HFFc6 (cell line): ENCODE measurements at places on chromosomes 13 and 19.

- DNase-seq, result no peak
- H3K4me1 ChIP-seq, result no peaks in the 10 kb centered on the region
- H3K4me3 ChIP-seq, result no peak overlapping the region
- peaks cover 8% of the 10 kb centered on the region; the same call in 1 of the 2 replicates for H3K36me3 ChIP-seq
Measured at GRCh38 chr19:33895366-33895765, 98.7 kb downstream of the KCTD15 start.

- no peak overlapping the region for H3K27ac ChIP-seq
- DNase-seq, result no peak
- H3K36me3 ChIP-seq, result peaks cover 8% of the 10 kb centered on the region
- peaks cover 38% of the 10 kb centered on the region for H3K27me3 ChIP-seq
- peaks cover 11% of the 10 kb centered on the region; the same call in 1 of the 2 replicates for H3K4me1 ChIP-seq
- no peak overlapping the region for H3K4me3 ChIP-seq
Measured at GRCh38 chr19:50325310-50326100, 3.7 kb downstream of the KCNC3 start.

DNA sequence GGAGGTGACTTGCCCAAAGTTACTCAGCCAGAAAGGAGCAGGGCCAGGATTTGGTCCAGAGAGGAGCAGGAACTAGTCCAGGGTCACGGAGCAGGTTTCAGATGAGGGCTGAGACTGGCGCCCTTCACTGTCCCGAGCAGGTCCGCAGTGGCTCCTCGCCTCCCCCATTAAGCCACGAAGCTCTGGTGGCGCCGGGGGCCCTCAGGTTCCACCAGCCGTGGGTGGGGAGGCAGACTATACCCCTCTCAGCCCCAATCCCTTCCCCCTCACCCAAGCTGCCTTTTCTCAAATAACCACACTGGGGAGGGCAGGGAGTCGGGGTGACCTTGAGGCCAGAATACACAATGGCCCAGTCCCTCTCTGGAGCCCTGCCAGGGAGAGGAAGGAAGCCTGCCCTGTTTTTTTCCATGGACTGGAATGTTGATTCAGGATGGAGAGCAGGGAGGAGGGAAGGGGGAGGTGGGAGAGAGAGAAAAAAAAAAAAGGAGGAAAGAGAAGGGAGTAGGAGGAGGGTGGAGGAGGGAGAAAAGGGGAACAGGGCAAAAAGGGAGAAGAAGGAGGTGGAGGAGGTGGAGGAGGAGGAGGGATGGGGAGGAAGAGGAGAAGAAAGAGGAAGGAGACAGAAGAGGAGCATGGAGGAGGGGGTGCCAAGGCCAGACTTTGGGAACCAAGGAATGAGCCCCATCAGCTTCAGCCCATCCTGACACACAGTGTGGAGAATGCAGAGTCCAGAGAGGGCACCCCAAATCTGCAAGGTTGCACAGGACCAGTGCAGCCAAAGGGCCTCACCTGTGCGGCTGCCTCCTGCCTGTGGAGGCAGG, 19.7 kb downstream of the CEACAM16 start:
- H3K27ac ChIP-seq, result peak overlapping the region; percentile 60
- peaks cover 38% of the 10 kb centered on the region for H3K4me1 ChIP-seq
- DNase-seq, result no peak
- no peak overlapping the region for H3K4me3 ChIP-seq
- peaks cover 11% of the 10 kb centered on the region for H3K36me3 ChIP-seq

DNA sequence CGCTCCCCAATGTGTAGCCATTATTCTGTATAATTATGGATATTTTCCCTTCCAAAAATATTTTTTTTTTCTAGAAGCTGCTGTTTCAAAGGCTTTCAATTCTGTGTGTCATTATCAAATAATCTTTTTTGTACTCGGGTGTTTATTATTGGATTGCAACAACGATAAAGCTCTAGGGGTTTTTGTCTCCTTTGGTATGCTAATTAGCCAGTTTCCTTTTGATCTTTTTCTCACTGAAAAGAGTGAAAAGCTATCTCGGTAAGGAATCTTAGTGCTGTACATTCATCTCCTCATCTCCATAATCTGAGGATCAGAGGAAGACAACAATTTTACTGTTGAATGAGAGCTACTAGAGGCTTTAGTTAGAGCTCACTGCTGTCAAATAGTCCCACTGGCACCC, 136.6 kb downstream of the OLFM4 start:
- no peak overlapping the region for H3K27ac ChIP-seq
- no peaks in the 10 kb centered on the region for H3K36me3 ChIP-seq
- H3K4me1 ChIP-seq, result no peaks in the 10 kb centered on the region
- no peak for DNase-seq
- no peaks in the 10 kb centered on the region for H3K27me3 ChIP-seq

DNA sequence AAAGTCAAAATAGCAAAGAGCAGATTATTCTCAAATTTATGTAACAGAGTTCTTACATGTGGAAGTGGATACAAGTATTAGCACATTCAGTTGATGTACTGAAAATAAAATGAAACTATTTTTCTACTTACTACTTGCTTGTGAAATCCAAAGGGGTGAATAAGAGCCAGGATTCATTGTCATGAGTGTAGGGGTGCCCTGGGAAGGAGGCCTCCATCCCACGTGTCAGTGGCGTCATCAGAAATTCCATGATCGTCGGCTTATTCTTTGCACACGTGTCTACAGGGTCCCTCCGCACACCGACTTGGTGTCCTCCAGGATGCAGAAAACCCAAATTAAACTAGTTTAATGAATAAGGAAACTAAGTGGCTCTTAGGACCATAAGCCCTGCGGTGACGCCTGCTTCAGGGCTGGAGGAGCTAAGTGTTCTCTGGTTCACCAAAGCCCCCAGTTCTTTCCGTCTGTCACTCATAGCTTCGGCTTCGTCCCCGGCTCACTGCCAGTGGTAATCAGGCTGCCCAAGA, 55.5 kb downstream of the IRS2 start:
- H3K4me3 ChIP-seq, result no peak overlapping the region
- DNase-seq, result peak; percentile 10
- H3K36me3 ChIP-seq, result peaks cover 5% of the 10 kb centered on the region; the same call in 1 of the 2 replicates

DNA sequence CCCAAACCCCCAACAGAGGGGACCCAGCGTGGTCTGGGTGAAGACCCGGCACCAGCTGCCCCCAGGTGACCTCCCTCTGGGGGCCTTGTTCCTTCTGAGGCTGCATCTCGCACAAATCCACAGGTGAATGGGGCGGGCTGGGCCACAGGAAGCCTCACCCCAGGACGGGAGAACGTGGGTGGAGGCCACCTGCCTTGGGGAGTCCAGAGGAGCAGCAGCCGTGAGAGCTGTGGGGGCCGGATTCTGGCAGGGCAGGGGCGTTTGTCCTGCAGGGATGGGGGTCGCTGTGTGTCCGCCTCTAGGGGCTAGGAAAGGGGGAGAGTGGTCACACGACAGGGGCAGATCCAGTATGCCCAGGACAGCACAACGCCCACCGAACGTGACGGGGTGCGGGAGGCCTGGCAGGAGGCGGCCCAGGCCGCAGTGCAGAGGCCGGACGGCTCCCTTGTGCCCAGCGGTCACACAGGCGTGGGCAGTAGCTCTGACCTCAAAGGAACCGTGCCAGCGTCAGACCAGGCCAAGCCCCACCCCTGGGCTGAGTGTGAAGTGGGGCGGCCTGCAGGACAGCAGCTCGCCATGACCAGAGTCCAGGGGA, 6.7 kb downstream of the POLR2E start:
- H3K36me3 ChIP-seq, result no peaks in the 10 kb centered on the region
- no peak overlapping the region for H3K27ac ChIP-seq
- DNase-seq, result no peak
- no peaks in the 10 kb centered on the region; the same call in 1 of the 2 replicates for H3K27me3 ChIP-seq
- H3K4me1 ChIP-seq, result peaks cover under 1% of the 10 kb centered on the region; the same call in 1 of the 2 replicates

DNA sequence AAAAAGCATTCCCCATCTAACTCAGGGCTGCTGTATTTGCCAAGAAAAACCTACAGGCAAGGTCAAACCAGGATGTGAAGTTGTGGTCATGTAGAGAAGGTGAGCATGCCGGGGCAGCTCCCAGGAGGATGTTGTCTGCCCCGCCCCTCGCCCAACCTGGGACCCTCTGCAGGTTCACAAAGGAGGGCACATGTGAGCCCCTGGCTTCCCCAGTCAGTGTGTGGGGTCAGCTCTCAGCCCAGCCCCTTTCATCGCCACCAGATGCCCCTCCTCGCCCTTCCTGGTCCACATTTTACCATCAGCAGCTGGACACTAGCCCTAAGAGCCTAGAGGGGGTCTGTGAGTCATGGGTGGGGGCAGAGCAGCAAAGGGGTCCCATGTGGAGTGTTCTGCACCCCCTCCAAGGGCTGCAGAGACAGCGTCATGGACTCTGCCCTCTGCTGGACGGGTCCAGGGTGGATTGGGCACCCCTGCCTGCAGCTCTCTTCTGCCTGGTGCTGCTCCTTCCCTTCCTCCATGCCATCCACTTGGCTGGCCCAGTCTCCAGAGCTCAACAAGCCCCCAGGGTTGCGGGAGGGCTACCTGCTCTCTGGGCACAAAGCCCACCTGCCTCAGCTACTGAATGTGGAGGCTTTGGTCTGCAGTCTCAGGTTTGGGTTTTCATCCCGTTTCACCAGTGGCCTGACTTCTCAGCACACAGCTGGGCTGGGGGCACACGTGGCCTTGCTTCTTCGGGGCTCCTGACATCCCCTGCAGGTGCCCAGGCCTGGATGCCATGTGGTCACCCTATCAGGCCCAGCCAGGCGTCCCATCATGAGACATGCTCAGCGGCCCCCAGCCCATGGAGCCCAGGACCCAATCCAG, 3.7 kb downstream of the PLEKHF1 start:
- DNase-seq, result no peak
- 0 out of 2 replicates have a peak, but pooled peaks cover 5% of the 10 kb centered on the region for H3K36me3 ChIP-seq
- H3K27ac ChIP-seq, result no peak overlapping the region
- H3K4me3 ChIP-seq, result no peak overlapping the region
- H3K27me3 ChIP-seq, result 0 out of 2 replicates have a peak, but pooled peaks cover 2% of the 10 kb centered on the region
- H3K4me1 ChIP-seq, result peaks cover 33% of the 10 kb centered on the region

GRCh38 chr13:51902776-51903175, 41.0 kb downstream of the CCDC70 start:
- H3K4me3 ChIP-seq, result no peak overlapping the region
- H3K4me1 ChIP-seq, result no peaks in the 10 kb centered on the region
- H3K27me3 ChIP-seq, result peaks cover 28% of the 10 kb centered on the region
- no peak overlapping the region for H3K27ac ChIP-seq

DNA sequence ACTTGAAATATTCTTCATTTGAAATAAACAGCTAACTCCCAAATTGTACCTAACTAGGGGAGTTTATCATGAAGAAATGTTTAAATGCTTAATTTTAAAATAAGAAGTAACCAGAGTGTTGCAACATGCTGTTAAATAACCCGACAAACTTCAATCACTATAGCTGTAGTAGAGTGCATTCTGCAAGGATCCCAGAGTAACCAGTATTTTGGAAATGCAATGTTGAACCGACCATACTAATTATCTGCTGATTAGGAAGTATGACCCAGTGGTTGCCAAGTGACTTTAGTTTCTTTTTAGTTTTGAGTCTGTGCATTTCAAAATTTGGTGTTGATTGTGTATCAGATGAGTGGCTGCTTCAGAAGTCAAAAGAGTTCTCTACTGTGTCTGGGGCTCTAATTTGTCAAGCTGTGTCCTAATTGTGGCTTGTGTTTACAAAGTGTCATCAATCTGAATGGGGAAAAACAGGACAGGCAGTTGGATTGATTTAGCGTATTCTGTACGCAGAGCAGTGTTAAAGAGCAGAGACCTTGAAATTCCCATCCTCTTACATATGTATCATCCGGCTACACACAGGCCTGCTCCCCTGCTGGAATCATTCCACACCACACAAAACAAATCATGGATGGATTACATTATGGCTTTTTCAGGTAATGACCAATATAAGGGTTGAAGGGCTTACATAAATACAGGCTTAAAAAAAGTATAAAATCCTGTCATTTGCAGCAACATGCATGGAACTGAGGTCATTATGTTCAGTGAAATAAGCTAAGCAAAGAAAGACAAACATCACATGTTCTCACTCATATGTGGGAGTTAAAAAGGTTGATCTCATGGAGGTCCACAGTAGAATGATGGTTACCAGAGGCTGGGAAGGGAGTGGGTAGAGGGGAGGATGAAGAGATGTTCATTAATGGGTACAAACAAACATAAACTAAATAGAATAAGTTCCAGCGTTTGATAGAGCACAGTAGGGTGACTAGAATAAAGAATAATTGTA, 351.5 kb downstream of the KLF12 start:
- peaks cover 16% of the 10 kb centered on the region for H3K36me3 ChIP-seq
- H3K4me3 ChIP-seq, result no peak overlapping the region
- DNase-seq, result no peak
- no peaks in the 10 kb centered on the region; the same call in 1 of the 2 replicates for H3K27me3 ChIP-seq
- H3K27ac ChIP-seq, result no peak overlapping the region
- peaks cover 11% of the 10 kb centered on the region for H3K4me1 ChIP-seq

GRCh38 chr19:38737921-38738737, 6.1 kb downstream of the CAPN12 start:
- peaks cover 18% of the 10 kb centered on the region for H3K4me1 ChIP-seq
- no peak for DNase-seq
- peak overlapping the region; percentile 23 for H3K4me3 ChIP-seq
- H3K27me3 ChIP-seq, result peaks cover 19% of the 10 kb centered on the region
- no peaks in the 10 kb centered on the region for H3K36me3 ChIP-seq

DNA sequence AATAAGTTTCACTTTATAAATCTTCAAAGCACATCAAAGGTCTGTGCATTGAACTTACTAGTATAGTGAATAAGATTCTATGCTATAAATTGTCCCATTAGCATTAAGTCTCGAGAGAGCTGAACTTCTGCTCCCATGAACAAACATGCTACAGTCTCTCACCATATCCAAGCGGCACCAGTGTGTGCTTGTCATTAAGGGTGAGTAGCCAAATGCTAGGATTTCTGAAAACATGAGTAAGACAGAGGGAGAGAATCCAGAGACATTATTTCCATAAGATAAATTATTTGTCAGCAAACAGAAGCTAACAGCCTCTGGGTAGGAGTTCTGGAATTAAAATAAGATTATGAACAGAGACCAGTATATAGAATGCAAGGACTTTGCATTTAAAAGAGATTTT, 2882.5 kb downstream of the PCDH9 start:
- no peaks in the 10 kb centered on the region for H3K36me3 ChIP-seq
- H3K27me3 ChIP-seq, result no peaks in the 10 kb centered on the region
- no peaks in the 10 kb centered on the region; the same call in 1 of the 2 replicates for H3K4me1 ChIP-seq
- H3K4me3 ChIP-seq, result no peak overlapping the region
- DNase-seq, result peak; percentile 28

GRCh38 chr13:95607366-95607765, 37.1 kb downstream of the DZIP1 start:
- no peak overlapping the region for H3K27ac ChIP-seq
- H3K4me3 ChIP-seq, result no peak overlapping the region
- H3K27me3 ChIP-seq, result no peaks in the 10 kb centered on the region

GRCh38 chr19:42024622-42025111, 30.6 kb upstream of the ATP1A3 start:
- peaks cover 15% of the 10 kb centered on the region for H3K27me3 ChIP-seq
- peak; percentile 67 for DNase-seq
- H3K4me1 ChIP-seq, result peaks cover 34% of the 10 kb centered on the region
- H3K27ac ChIP-seq, result peak overlapping the region; percentile 67
- peak overlapping the region; percentile 58 for H3K4me3 ChIP-seq
- no peaks in the 10 kb centered on the region for H3K36me3 ChIP-seq

DNA sequence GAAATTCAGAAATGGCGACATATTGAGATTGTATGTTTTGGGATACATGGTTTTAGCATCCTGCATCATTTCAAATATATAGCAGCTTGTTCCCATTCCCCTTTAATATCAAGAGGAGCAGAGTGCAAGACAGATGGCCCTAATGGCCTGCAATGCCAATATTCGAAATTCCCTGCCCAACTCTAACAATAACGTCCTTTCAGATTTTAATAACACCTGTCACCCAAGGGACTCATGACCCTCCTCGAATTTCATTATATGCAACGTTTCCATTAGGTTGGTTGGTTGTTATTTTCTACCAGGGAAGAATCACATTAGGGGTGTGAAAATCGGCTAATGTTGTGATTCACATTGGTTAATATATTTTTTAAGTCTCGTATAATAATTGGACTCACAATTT, 170.0 kb downstream of the TNFSF13B start:
- H3K36me3 ChIP-seq, result no peaks in the 10 kb centered on the region
- H3K27ac ChIP-seq, result no peak overlapping the region
- no peaks in the 10 kb centered on the region; the same call in 1 of the 2 replicates for H3K27me3 ChIP-seq
- DNase-seq, result no peak
